Mesangial cell (primary cell): ENCODE measurements at places on chromosomes 7 and 10. TPM values are rescaled to one million over a fixed set of nuclear protein-coding genes. Genes with fewer than 3 reads are reported as not detected.

The ABCB1 gene
- total RNA-seq = 20.4 and 26.4 TPM in 2 replicates

The UBE3C gene
- total RNA-seq = 45.6 and 58.8 TPM in 2 replicates

The PNLIPRP2 gene
- total RNA-seq = not detected in 2 replicates

The GRID2IP gene
- total RNA-seq = under 0.01 and 0.25 TPM in 2 replicates

The MEOX2 gene
- 0.13 TPM in 1 of 2 replicates, not detected in the other for total RNA-seq

The SLC18A3 gene
- total RNA-seq = under 0.01 and 0.13 TPM in 2 replicates
